ENCODE measurements at places on chromosomes 2 and 18. TPM values are rescaled to one million over a fixed set of nuclear protein-coding genes. Genes with fewer than 3 reads are reported as not detected.

DNA sequence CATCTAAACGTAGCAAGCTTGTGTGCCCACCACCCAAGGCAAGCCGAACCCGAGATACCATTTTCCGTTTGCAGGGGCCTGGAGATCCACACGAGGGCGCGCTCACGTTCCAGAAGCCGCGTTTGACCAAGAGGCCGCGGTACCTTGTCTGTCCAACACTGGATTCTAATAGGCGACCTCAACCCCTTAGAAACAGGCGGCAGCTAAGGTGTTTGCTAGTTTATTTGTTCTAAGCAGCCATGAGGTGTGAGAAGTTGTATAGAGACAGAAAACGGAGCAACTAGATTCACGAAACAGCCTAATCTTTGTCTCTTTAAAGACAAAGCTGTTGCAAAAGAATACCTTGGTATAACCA lies 4.2 kb downstream of the HOXD11 start:
- no peak for DNase-seq

GRCh38 chr2:52260904-52261303 lies 1229.0 kb upstream of the NRXN1 start:
- no peak for DNase-seq

Gene SNRPD1
- total RNA-seq: 30.9 TPM

- DNase-seq: no peak
Measured at GRCh38 chr2:236654496-236654895, 84.9 kb downstream of the ACKR3 start.

Gene D2HGDH
- total RNA-seq: 48.6 TPM

DNA sequence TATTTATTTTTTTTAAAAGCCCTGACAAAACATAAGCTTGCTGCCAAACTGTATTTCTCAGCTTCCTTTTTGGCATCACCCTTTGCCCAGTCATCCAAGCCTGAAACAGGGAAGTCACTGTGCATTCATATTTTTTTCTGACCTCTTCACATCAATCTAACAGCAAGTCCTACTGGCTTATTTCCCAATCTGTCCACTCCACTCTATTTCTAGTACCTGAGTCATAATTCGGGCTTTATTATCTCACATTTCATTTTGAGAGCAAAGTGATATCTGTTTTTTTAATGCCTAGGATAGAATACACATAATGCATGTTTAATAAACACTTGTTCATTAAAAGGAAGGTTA lies 5.1 kb downstream of the HNMT start:
- DNase-seq: no peak

Data from T-cell (primary cell).